Tibial nerve (tissue), 4 donors: ENCODE measurements at places on chromosomes 11 and 22. TPM values are rescaled to one million over a fixed set of nuclear protein-coding genes. Genes with fewer than 3 reads are reported as not detected.

- H3K36me3 ChIP-seq = no peaks in the 10 kb centered on the region
- H3K27me3 ChIP-seq = no peaks in the 10 kb centered on the region
- H3K4me3 ChIP-seq = no peak overlapping the region
- no peaks in the 10 kb centered on the region for H3K4me1 ChIP-seq
These were observed 182.8 kb downstream of the C11orf87 start for GRCh38 chr11:109604481-109605400.

Gene SLC6A5
- not detected for total RNA-seq

GRCh38 chr11:76380159-76380976 lies 564 bp downstream of the THAP12 start:
- H3K27me3 ChIP-seq = no peaks in the 10 kb centered on the region
- peaks cover 9% of the 10 kb centered on the region for H3K36me3 ChIP-seq
- H3K4me3 ChIP-seq = peak overlapping the region; percentile 81
- peaks cover 16% of the 10 kb centered on the region for H3K4me1 ChIP-seq
- no peak for DNase-seq

- DNase-seq = no peak
- no peak overlapping the region for H3K4me3 ChIP-seq
- no peaks in the 10 kb centered on the region for H3K4me1 ChIP-seq
- no peaks in the 10 kb centered on the region for H3K27me3 ChIP-seq
- H3K36me3 ChIP-seq = no peaks in the 10 kb centered on the region
- no peak overlapping the region for H3K27ac ChIP-seq
These were observed 112.3 kb upstream of the LMO1 start for GRCh38 chr11:8375932-8376331.

Gene ZNRF3
- 22.8 TPM for total RNA-seq

Gene POU2F3
- not detected for total RNA-seq

Gene IGLL1
- total RNA-seq = not detected

DNA sequence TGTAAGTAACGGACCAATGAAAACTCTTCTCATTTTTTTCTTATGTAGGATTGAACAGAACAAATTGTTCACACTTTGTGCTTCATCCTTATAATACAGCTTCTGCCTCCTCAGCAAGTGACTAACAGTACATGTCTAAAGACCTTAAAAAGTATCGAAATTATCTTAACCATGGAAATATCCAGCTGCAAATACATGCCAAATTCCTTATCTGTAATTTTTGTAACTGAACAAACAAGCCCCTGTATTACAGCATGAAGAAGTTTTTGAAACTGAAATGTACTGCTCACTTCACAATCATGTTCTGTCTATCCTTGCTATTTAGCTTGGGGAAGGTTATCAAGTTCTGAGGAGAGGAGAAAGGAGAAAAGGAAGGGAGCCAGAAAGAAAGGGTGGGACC lies 20.4 kb downstream of the WT1 start:
- no peaks in the 10 kb centered on the region for H3K27me3 ChIP-seq
- H3K4me1 ChIP-seq = no peaks in the 10 kb centered on the region
- H3K27ac ChIP-seq = no peak overlapping the region
- no peak for DNase-seq

DNA sequence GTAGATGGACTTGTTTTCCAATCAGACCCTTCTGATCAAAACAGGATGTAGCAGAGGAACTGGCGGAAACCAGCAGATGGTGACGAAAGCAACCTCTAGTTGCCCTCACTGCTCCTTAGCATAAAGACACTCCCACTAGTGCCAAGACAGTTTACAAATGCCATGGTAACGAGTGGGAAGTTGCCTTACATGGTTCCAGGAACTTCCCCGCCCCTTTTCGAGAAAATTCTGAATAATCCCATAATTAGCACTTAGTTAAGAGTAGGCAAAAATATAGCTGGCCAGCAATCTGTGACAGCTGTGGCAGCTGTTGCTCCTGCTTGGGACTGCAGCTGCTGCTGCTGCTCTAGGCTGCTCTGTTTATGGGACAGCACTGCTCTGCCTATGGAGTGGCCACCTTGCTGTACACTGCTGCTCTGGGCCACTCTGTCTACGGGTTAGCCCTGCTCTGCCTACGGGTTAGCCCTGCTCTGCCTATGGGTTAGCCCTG lies 33.4 kb upstream of the SORL1 start:
- no peak overlapping the region for H3K27ac ChIP-seq
- H3K4me3 ChIP-seq = no peak overlapping the region
- no peaks in the 10 kb centered on the region for H3K36me3 ChIP-seq
- no peak for DNase-seq
- no peaks in the 10 kb centered on the region for H3K27me3 ChIP-seq

GRCh38 chr11:47918370-47918690 lies 62.0 kb upstream of the PTPRJ start:
- no peak overlapping the region for H3K27ac ChIP-seq
- no peak for DNase-seq
- H3K36me3 ChIP-seq = no peaks in the 10 kb centered on the region
- H3K4me3 ChIP-seq = no peak overlapping the region
- H3K4me1 ChIP-seq = peaks cover 17% of the 10 kb centered on the region
- H3K27me3 ChIP-seq = no peaks in the 10 kb centered on the region

- H3K4me3 ChIP-seq = no peak overlapping the region
- no peak overlapping the region for H3K27ac ChIP-seq
- H3K4me1 ChIP-seq = no peaks in the 10 kb centered on the region
These were observed 5.8 kb downstream of the MAPK8IP2 start for GRCh38 chr22:50606165-50606945.

- H3K27me3 ChIP-seq = no peaks in the 10 kb centered on the region
- no peak overlapping the region for H3K27ac ChIP-seq
- H3K4me1 ChIP-seq = no peaks in the 10 kb centered on the region
- DNase-seq = no peak
These were observed 133.0 kb downstream of the RAB38 start for GRCh38 chr11:88042238-88042637.

DNA sequence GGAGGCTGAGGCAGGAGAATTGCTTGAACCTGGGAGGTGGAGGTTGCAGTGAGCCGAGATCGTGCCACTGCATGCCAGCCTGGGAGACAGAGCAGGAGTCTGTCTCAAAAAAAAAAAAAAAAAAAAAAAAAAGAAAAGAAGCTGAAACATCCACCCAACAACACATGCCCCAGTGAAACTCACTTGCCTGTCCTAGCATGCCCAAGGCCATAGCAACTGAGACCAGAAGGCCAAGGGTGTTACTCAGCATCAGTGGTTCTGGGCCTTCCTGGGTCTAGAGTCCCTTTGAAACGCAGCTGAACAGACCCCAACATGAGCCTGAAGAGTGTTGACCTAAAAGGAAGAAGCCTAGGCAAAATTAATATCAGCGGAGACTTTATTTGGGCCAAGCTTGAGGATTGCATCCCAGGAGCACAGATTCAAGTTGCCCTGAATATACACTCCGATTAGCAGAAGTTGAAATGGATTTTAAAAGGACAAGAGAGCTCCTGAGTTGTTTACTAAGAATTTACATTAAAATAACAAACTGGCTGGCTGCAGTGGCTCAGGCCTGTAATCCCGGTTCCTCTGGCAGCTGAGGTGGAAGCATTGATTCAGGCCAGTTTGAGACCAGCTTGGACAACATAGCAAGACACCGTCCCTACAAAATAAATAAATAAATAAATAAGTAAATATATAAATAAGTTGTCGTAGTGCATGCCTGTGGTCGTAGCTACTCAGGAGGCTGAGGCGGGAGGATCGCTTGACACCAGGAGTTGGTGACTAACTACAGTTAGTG lies 7.0 kb downstream of the PRDX5 start:
- no peak for DNase-seq
- no peaks in the 10 kb centered on the region for H3K4me1 ChIP-seq
- H3K36me3 ChIP-seq = peaks cover 34% of the 10 kb centered on the region
- no peaks in the 10 kb centered on the region for H3K27me3 ChIP-seq
- H3K4me3 ChIP-seq = no peak overlapping the region

- no peaks in the 10 kb centered on the region for H3K27me3 ChIP-seq
- no peaks in the 10 kb centered on the region for H3K4me1 ChIP-seq
- DNase-seq = no peak
- H3K27ac ChIP-seq = no peak overlapping the region
- no peaks in the 10 kb centered on the region for H3K36me3 ChIP-seq
These were observed 581.3 kb downstream of the SOX6 start for GRCh38 chr11:15775015-15775541.

GRCh38 chr11:66080055-66080817 lies 10.2 kb downstream of the PACS1 start:
- no peak for DNase-seq
- peak overlapping the region; percentile 68 for H3K27ac ChIP-seq
- H3K4me3 ChIP-seq = no peak overlapping the region
- H3K4me1 ChIP-seq = no peaks in the 10 kb centered on the region
- peaks cover 14% of the 10 kb centered on the region for H3K36me3 ChIP-seq
- no peaks in the 10 kb centered on the region for H3K27me3 ChIP-seq

Gene MPZL3
- total RNA-seq = 0.87 TPM

GRCh38 chr11:85955531-85955930 lies 100.3 kb downstream of the CCDC83 start:
- H3K4me3 ChIP-seq = no peak overlapping the region
- H3K27ac ChIP-seq = peak overlapping the region; percentile 68
- H3K4me1 ChIP-seq = no peaks in the 10 kb centered on the region
- no peak for DNase-seq
- H3K27me3 ChIP-seq = no peaks in the 10 kb centered on the region
- peaks cover 45% of the 10 kb centered on the region for H3K36me3 ChIP-seq

Gene DERL3
- total RNA-seq = 2.3 TPM

Gene APOL5
- 4.2 TPM for total RNA-seq

DNA sequence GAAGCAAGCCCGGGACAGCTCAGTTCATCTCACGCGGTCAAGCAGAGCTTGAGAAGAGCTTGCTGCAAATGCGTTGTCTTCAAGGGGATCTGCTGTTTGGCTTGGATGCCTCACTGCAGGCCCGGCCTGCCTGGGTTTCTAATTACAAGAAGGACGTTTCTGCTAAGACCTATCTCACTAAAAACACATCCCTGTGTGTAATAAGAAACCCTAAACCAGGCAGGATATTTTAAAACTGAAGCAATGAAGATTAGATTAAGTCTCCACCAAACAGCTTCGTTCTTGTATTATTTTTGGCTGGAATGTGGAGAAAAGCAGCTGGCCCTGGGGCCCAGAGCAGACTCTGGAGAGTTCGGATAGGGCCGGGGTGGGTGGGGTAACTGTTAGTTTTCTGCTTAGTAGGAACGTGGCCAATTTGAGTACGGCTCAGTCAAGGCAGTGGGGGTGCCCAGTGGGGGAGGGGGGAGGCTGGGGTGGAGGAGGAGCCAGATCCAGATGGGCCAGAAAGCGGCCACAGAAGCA lies 6.0 kb downstream of the PKNOX2 start:
- peak; percentile 47 for DNase-seq
- no peak overlapping the region for H3K4me3 ChIP-seq
- no peaks in the 10 kb centered on the region for H3K27me3 ChIP-seq
- H3K27ac ChIP-seq = peak overlapping the region; percentile 92
- no peaks in the 10 kb centered on the region for H3K4me1 ChIP-seq

- DNase-seq = no peak
- no peaks in the 10 kb centered on the region for H3K27me3 ChIP-seq
- no peak overlapping the region for H3K27ac ChIP-seq
- H3K4me1 ChIP-seq = peaks cover 7% of the 10 kb centered on the region
- H3K36me3 ChIP-seq = no peaks in the 10 kb centered on the region
- H3K4me3 ChIP-seq = no peak overlapping the region
These were observed 19.5 kb downstream of the MYBPC3 start for GRCh38 chr11:47332791-47333525.

DNA sequence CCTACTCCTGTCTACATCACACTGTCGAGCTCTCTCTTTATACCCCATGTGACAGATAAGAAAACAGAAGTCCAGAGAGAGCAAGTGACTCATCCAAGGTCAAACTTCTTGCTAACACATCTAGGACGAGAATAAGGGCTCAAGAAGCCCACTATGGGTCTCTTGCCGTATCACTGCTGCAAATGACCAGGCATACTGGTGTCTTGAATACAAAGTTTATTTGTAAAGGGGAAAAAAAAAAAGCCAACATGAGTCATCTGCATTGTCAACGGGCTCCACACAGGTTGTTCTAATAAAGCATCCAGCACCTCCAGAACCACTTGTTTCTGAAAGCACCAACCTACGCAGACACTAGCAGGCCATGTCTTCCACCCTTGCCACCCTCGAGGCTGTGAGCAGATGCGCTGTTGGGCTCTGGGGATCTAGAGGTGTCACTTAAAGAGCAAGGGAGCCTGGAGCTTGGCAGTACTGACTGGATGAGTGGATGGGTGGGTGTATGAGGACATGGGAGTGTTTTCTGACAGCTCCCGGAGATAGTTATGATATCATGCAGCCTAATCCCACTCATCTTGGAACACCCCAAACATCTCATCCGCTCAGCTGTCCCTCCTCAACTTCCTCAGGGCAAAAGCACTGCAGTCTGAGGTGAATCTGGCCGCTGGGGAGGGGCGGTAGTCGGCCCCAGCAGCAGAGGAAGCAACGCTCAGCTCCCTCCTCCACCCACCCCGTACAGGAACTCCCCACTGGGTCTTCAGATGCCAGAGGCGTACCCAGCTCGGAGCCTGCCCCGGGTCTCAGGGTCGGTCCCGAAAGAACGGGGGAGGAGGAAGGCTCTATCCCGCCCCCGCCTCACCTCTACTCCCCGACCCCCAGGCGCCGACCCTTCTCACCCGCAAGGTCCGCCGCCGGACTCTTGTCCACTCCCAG lies 1.0 kb downstream of the SMCO4 start:
- H3K27ac ChIP-seq = peak overlapping the region; percentile 80
- no peaks in the 10 kb centered on the region for H3K27me3 ChIP-seq
- H3K4me3 ChIP-seq = peak overlapping the region; percentile 57
- no peaks in the 10 kb centered on the region for H3K4me1 ChIP-seq
- no peaks in the 10 kb centered on the region for H3K36me3 ChIP-seq

- no peaks in the 10 kb centered on the region for H3K36me3 ChIP-seq
- H3K4me1 ChIP-seq = no peaks in the 10 kb centered on the region
- no peaks in the 10 kb centered on the region for H3K27me3 ChIP-seq
- no peak for DNase-seq
- H3K4me3 ChIP-seq = no peak overlapping the region
- H3K27ac ChIP-seq = no peak overlapping the region
These were observed 26.8 kb upstream of the RAG1 start for GRCh38 chr11:36540998-36541397.

Gene VSIG10L2
- total RNA-seq = not detected

DNA sequence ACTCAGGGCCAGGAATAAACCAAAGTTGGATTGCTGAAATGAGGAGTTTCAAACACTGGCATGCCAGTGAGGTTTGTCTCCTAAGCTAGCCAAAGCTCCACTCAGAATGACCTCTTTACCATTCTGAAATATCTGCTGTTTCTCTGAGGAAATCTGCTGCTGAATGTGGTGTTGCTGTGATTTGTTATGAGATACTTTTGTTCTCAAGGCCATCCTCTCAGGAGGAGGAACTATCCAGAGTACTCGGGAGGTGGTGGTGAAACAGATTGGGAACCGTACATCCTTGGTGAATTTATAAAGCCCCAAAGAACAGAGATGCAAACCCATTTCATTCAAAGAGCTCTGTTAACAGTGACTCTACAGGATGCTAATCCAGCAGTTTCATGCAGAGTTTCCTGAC lies 50.5 kb downstream of the BDNF start:
- no peak for DNase-seq
- H3K4me3 ChIP-seq = no peak overlapping the region
- no peaks in the 10 kb centered on the region for H3K36me3 ChIP-seq
- no peaks in the 10 kb centered on the region for H3K27me3 ChIP-seq
- no peaks in the 10 kb centered on the region for H3K4me1 ChIP-seq
